ENCODE measurements at places on chromosomes 2 and 18.
A peak's percentile ranks its signal among the peaks of the same experiment; 100 is the strongest.

GRCh38 chr2:165843351-165843750 is 49.3 kb upstream of the GALNT3 start:
- no peak for DNase-seq

DNA sequence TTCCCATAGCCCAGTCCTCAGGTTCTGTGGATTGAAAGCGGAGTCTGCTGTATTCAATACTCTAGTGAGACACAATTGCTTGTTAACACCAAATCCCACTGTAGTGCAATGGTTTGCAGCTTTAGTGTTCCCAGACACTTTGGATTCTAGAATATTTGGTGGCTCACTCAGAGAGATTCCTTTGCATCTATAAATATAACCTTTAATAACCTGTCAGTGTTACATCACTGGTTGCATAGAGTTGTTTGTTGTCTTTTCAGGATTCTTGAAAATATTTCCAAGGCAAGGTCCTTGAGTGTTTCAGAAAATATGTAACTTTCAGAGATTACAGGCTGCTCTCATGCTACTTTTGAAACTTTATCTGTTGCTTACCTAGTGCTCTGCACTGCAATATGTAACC is 157.5 kb downstream of the ZEB2 start:
- no peak for DNase-seq

DNA sequence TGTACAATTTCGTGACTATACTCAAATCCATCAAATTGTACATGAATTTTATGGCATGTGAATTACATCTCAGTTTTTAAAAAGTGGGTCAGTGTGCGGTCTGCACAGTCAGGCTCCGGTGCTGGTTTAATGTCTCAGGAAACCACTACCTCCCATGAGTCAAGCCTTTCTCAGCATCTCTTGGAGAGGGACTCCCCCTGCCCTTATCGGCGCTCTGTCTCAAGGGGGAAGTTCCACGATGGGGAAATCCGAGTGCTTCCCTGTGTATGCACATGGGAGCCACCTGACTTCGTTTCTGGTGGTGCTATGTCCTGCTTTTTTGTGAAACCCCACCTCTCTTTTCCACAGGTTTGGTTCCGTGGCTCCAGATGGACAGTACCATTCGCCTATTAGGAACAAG is 72.5 kb downstream of the ACOXL start:
- peak; percentile 4 for DNase-seq

GRCh38 chr2:104852090-104852666 is 1.7 kb upstream of the POU3F3 start:
- no peak for DNase-seq
